ENCODE measurements at places on chromosomes 2 and 18. TPM values are rescaled to one million over a fixed set of nuclear protein-coding genes. Genes with fewer than 3 reads are reported as not detected.

The GCKR gene
- polyA plus RNA-seq = not detected

The GALNT3 gene
- polyA plus RNA-seq = 13.8 TPM

The CDKL4 gene
- 0.45 TPM for polyA plus RNA-seq

The SLC9A2 gene
- polyA plus RNA-seq = 9.6 TPM

The EFHD1 gene
- polyA plus RNA-seq = 96.1 TPM

The SLC4A5 gene
- polyA plus RNA-seq = 3.1 TPM

The HOXD12 gene
- 0.20 TPM for polyA plus RNA-seq

The TSN gene
- polyA plus RNA-seq = 91.8 TPM

The ADGRF3 gene
- 2.7 TPM for polyA plus RNA-seq

The CTAGE1 gene
- not detected for polyA plus RNA-seq

The CYP1B1 gene
- polyA plus RNA-seq = 96.7 TPM

The OTOS gene
- polyA plus RNA-seq = not detected

The BMP10 gene
- not detected for polyA plus RNA-seq

The CD226 gene
- 1.8 TPM for polyA plus RNA-seq

The GCC2 gene
- polyA plus RNA-seq = 72.3 TPM

The NXPH2 gene
- 5.1 TPM for polyA plus RNA-seq

The PTGR3 gene
- 44.9 TPM for polyA plus RNA-seq
